WTC11 (cell line): ENCODE measurements at places on chromosomes 7 and 10. TPM values are rescaled to one million over a fixed set of nuclear protein-coding genes. Genes with fewer than 3 reads are reported as not detected.

- H3K27ac ChIP-seq, result no peak overlapping the region
- no peak for DNase-seq
- no peaks in the 10 kb centered on the region for H3K27me3 ChIP-seq
Observed at GRCh38 chr10:77504196-77504872, 133.3 kb downstream of the KCNMA1 start.

Gene PRPS1L1
- not detected in 3 replicates for total RNA-seq

Gene TMEM229A
- total RNA-seq, result 0.27 to 0.74 TPM (median 0.41 TPM) in 3 replicates

DNA sequence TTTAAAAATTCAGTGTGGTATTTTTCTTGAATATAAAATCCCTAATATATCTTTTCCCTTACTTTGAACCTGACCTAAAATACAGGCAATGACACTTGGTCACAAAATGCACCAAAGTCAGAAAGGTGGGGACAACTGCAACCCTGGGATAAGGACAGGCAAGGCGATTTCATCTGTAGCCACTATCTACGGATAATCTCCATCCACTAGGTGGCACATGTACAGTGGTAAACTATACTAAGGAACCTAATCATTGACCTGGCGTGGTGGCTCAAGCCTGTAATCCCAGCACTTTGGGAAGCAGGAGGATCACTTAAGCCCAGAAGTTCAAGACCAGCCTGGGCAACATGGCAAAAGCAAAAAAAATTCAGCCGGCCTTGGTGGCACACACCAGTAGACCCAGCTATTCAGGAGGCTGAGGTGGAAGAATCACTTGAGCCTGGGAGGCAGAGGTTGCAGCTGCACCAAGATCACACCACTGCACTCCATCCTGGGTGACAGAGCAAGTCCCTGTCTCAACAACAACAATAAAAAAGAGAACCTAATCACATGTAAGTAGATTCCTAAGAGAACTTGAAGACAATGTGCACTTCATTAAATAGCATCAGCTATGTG lies 98.9 kb downstream of the KMT2C start:
- H3K27me3 ChIP-seq, result no peaks in the 10 kb centered on the region
- no peak overlapping the region for H3K4me3 ChIP-seq
- H3K27ac ChIP-seq, result no peak overlapping the region
- H3K4me1 ChIP-seq, result peaks cover 7% of the 10 kb centered on the region; the same call in 1 of the 2 replicates
- no peaks in the 10 kb centered on the region for H3K36me3 ChIP-seq

Gene HOXA1
- not detected in 3 replicates for total RNA-seq

GRCh38 chr10:25245165-25245564 lies 70.4 kb downstream of the GPR158 start:
- H3K27ac ChIP-seq, result no peak overlapping the region
- no peak overlapping the region for H3K4me3 ChIP-seq
- H3K4me1 ChIP-seq, result no peaks in the 10 kb centered on the region
- H3K27me3 ChIP-seq, result no peaks in the 10 kb centered on the region
- DNase-seq, result no peak

- no peaks in the 10 kb centered on the region for H3K36me3 ChIP-seq
- no peaks in the 10 kb centered on the region; the same call in 1 of the 2 replicates for H3K27me3 ChIP-seq
- H3K27ac ChIP-seq, result peak overlapping the region; percentile 42
- H3K4me3 ChIP-seq, result no peak overlapping the region
- DNase-seq, result no peak
- H3K4me1 ChIP-seq, result peaks cover 42% of the 10 kb centered on the region
Observed at GRCh38 chr7:114689406-114689805, 232.5 kb upstream of the MDFIC start.

Gene CPN1
- 0.42 to 0.69 TPM (median 0.66 TPM) in 3 replicates for total RNA-seq

Gene HOXA2
- not detected in 3 replicates for total RNA-seq

Gene TRRAP
- 46.5 to 47.6 TPM (median 47.5 TPM) in 3 replicates for total RNA-seq

DNA sequence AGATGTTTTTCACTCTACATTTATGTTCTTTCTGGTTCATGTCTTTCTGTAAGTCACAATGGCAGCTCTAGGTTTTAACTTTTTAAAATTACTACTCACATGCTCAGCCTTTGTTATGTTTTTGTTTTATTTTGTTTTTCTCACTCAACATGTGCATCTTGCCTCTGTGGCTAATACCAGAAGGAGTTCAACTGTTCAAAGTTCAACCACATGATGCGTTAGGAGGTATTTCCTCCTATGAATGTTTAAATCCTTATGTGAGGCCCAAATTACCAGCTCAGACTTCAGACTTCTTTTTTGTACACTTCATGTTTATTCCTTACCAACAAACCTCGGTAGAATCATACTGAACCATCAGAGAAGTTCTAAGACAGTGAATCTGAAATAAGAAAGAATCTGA lies 151.6 kb downstream of the MALRD1 start:
- no peak for DNase-seq
- H3K27me3 ChIP-seq, result no peaks in the 10 kb centered on the region
- H3K4me1 ChIP-seq, result no peaks in the 10 kb centered on the region
- no peak overlapping the region for H3K4me3 ChIP-seq

Gene PRXL2A
- total RNA-seq, result 46.6 to 56.5 TPM (median 52.4 TPM) in 3 replicates

Gene ITPRID1
- 0.98 to 1.4 TPM (median 1.1 TPM) in 3 replicates for total RNA-seq

- H3K4me3 ChIP-seq, result no peak overlapping the region
- H3K36me3 ChIP-seq, result peaks cover 15% of the 10 kb centered on the region
- no peaks in the 10 kb centered on the region for H3K27me3 ChIP-seq
- H3K27ac ChIP-seq, result peak overlapping the region; percentile 87
- peaks cover 52% of the 10 kb centered on the region for H3K4me1 ChIP-seq
Observed at GRCh38 chr7:36287371-36288241, 102.1 kb upstream of the ANLN start.

Gene ASB13
- 23.4 to 28.3 TPM (median 27.3 TPM) in 3 replicates for total RNA-seq

DNA sequence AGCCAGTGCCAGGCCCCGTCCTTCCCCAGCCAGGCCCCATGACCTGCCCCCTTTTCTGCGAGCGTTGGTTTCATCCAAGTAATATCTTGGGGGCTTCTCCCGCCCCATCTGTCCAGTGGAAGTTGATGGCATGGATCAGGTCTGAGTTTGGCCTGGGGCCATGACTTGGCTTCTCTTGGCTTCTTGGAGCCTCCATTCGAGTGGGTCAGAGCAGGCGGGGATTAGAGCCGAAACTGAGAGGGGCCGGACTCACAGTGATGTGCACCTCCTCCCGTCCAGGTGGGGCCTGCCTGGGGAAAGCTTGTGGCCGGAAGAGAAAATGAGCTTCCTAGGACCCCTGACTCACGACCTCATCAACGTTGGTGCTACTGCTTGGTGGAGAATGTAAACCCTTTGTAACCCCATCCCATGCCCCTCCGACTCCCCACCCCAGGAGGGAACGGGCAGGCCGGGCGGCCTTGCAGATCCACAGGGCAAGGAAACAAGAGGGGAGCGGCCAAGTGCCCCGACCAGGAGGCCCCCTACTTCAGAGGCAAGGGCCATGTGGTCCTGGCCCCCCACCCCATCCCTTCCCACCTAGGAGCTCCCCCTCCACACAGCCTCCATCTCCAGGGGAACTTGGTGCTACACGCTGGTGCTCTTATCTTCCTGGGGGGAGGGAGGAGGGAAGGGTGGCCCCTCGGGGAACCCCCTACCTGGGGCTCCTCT lies 15.1 kb upstream of the LIMK1 start:
- no peak overlapping the region for H3K27ac ChIP-seq
- H3K4me1 ChIP-seq, result 0 out of 2 replicates have a peak, but pooled peaks cover 2% of the 10 kb centered on the region
- no peaks in the 10 kb centered on the region for H3K36me3 ChIP-seq
- H3K4me3 ChIP-seq, result no peak overlapping the region
- no peaks in the 10 kb centered on the region; the same call in 1 of the 2 replicates for H3K27me3 ChIP-seq
